Cardiac ventricle fibroblast (primary cell): ENCODE measurements at places on chromosomes 7 and 10. TPM values are rescaled to one million over a fixed set of nuclear protein-coding genes. Genes with fewer than 3 reads are reported as not detected.

Gene FGFR2
- 0.15 TPM in 1 of 2 replicates, not detected in the other for total RNA-seq

Gene ZCWPW1
- total RNA-seq: 2.1 and 3.2 TPM in 2 replicates

Gene GAD2
- total RNA-seq: not detected in 2 replicates

Gene C10orf53
- not detected in 2 replicates for total RNA-seq

Gene MLXIPL
- 0.54 TPM in 1 of 2 replicates, not detected in the other for total RNA-seq

Gene TMEM26
- 0.54 and 0.94 TPM in 2 replicates for total RNA-seq

Gene RRP12
- total RNA-seq: 13.1 and 23.2 TPM in 2 replicates

Gene ZNF804B
- total RNA-seq: not detected in 2 replicates

Gene MRLN
- total RNA-seq: not detected in 2 replicates

Gene TAC1
- 0.31 and 1.7 TPM in 2 replicates for total RNA-seq

Gene ACHE
- total RNA-seq: not detected in 2 replicates

Gene ZNF488
- 0.06 TPM in 1 of 2 replicates, not detected in the other for total RNA-seq

Gene FAM25G
- not detected in 2 replicates for total RNA-seq

Gene CHCHD1
- total RNA-seq: 25.3 and 28.7 TPM in 2 replicates

Gene MMD2
- total RNA-seq: not detected in 2 replicates

Gene CAMK2B
- total RNA-seq: 0.44 and 0.68 TPM in 2 replicates

Gene TCF7L2
- total RNA-seq: 7.6 and 9.2 TPM in 2 replicates

Gene UPK3B
- total RNA-seq: not detected in 2 replicates

Gene SOSTDC1
- total RNA-seq: not detected in 2 replicates

Gene LYZL2
- total RNA-seq: not detected in 2 replicates

Gene SMKR1
- not detected in 2 replicates for total RNA-seq

Gene TUBB8
- not detected in 2 replicates for total RNA-seq

Gene PRKG1
- total RNA-seq: 11.7 and 13.7 TPM in 2 replicates

Gene ZNF33A
- total RNA-seq: 10.6 and 11.6 TPM in 2 replicates

Gene ARHGEF35
- 1.7 and 2.9 TPM in 2 replicates for total RNA-seq

Gene TEX36
- total RNA-seq: not detected in 2 replicates

Gene DLG5
- 28.3 and 31.9 TPM in 2 replicates for total RNA-seq

Gene FXYD4
- total RNA-seq: not detected in 2 replicates

Gene NPSR1
- not detected in 2 replicates for total RNA-seq
